ENCODE measurements at places on chromosomes 4 and X.

DNA sequence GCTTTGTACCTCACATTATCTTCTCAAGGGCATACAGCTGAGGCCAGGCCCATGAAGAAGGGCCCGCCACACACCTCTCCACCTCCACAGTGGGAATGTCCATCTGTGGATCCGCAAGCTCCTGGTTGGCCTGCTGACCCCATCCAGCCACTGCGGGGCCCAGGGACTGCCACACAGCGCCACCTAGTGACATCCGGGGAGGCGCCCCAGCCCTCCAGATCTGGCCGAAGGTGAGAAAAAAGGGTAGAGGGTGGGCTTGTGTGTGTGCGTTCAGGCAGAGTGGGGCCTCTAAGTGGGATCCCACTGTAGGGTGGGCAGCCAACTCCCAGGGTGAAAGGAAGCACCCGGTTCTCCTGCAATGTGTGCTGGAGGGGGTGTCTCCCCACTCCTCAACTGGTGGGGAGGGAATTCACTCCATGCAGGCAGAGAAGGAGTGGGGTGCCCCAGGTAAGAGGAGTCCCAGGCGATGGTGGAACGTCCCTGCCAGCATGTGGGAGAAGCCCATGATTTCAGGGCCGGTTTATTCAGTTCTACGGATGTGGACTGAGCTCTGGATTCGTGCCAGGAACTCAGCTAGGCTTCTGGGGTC, 117.3 kb downstream of the ENPP6 start:
- DNase-seq: peak; percentile 12

GRCh38 chr4:108425988-108426387, 194.4 kb upstream of the RPL34 start:
- no peak for DNase-seq

- no peak for DNase-seq
Observed at GRCh38 chrX:14936561-14936960, 63.3 kb downstream of the MOSPD2 start.

GRCh38 chr4:183011213-183011907, 87.7 kb upstream of the WWC2 start:
- DNase-seq: no peak

DNA sequence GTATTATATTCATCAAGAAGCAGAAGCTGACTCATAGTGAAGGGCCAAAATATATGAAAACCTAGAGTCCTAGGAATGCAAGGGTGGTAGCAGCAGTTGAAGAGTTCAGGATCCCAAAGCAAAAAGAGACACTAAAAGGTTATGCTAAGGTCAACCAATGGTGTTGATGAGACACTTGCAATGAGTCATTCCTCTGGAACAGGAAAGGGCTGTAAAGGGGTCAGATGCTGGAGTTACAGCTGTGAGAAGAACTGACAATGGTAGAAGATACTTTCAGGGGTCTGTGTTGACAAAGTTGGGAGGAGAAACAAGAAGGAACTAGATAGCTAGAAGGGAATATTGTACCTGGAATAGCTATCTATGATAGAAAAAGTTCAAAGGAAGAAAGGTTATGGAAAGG, 47.5 kb downstream of the ZGRF1 start:
- no peak for DNase-seq

DNA sequence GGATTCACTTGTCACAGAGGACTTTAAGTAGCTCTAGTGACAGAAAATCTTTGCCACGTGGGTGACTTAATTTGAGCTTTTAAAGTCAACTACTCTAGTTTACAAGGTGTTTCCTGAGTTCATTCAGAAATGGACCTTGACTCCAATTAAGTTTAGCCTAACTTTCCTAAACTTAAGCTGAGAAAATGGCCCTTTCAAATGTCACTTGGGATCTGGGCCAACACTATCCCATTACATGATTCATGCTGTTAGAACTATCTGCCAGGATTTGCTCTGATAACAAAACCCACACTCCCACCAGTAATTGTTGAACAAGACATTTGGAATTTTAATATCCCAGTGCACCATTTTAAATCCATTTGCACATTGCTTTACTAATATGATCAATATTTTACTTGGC, 40.8 kb downstream of the C4orf46 start:
- no peak for DNase-seq

GRCh38 chr4:52611030-52611555, 48.0 kb downstream of the USP46 start:
- no peak for DNase-seq

DNA sequence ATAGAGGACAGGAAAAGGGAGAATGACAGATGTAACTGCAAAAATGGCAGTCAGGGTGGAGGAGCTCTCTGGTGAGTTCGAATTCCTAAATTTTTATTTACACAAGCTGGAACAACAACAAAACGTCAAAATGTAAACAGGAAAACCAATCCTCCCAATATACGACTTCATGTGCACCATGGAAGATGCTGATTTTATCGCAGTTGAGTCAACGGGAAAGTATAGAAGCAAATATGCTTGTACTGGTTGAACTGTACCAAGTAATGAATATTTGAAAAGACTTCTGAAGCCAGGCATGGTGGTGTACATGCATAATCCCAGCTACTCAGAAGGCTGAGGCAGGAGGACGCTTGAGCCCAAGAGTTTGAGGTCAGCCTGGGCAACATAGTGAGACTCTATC, 15.4 kb downstream of the STX18 start:
- DNase-seq: no peak

DNA sequence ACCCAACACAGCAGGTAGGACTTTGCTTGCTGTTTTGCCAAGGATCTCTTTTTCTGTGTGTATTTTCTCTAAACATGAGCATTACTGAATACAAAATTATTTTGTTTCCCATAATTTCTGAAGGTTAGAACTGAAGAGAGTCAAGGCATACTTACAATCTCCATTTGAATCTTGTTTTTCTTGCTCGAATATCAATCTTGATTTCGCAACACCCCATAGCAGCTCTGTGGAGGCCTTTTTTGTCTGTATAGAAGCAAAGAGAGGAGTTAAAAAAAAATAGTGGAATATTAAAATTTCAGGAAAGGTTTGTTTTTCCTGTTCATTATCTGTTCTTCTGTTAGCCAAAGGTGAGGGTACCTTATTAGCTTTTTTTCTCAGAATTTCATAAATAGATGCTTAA, 92.9 kb downstream of the TNIP2 start:
- no peak for DNase-seq

- DNase-seq: no peak
Observed at GRCh38 chr4:189032606-189033338, 893.5 kb downstream of the TRIML1 start.

DNA sequence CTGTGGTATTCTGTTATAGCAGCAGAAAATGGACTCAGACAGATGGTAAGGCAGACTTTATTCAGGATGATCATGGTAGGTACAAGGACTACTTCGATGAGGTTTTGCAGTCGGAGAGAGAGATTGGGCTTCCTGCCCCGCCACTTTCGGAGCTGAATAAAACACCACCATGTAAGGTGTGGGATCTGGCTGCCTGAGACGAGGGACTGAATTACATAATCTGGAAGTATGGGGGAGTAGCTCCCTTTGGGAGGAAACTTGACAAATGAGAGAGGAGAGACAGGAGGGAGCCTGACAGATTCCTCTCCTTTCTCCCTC, 255.5 kb upstream of the GATB start:
- DNase-seq: no peak

DNA sequence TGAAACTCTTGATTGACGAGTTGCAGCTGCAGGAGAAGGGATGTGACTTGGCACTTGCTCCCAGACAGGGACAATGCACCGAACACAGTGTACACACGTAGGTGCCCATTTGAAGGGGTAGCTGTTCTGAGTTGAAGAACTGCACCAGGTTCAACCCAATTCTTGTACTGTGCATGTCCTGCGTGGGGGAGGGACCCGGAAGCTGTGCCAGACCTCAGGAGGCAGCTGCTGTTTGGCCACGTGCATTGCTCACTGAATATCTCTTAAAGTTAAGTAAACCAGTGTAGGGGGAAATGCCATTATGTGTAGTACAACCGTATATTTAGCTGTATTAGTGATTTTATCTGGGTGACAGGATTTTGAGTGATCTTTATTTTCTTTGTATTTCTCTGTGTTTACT, 12.0 kb upstream of the RBBP7 start:
- DNase-seq: no peak

DNA sequence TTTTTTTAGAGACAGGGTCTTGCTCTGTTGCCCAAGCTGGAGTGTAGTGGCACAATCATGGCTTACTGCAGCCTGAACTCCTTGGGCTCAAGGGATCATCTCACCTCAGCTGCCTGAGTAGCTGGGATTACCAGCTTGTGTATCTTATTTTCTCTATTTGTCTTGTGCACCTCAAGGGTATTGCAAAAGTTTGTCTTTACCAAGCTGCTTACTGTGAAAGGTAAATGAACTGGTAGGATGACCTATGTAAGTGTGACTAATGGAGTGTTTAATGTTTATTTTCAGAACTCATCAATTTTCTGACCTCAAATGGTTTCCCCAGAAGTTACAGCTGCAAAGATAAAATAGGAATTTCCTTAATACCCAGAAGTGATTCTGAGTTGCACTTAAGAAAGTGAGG, 5.3 kb upstream of the FGA start:
- DNase-seq: no peak

DNA sequence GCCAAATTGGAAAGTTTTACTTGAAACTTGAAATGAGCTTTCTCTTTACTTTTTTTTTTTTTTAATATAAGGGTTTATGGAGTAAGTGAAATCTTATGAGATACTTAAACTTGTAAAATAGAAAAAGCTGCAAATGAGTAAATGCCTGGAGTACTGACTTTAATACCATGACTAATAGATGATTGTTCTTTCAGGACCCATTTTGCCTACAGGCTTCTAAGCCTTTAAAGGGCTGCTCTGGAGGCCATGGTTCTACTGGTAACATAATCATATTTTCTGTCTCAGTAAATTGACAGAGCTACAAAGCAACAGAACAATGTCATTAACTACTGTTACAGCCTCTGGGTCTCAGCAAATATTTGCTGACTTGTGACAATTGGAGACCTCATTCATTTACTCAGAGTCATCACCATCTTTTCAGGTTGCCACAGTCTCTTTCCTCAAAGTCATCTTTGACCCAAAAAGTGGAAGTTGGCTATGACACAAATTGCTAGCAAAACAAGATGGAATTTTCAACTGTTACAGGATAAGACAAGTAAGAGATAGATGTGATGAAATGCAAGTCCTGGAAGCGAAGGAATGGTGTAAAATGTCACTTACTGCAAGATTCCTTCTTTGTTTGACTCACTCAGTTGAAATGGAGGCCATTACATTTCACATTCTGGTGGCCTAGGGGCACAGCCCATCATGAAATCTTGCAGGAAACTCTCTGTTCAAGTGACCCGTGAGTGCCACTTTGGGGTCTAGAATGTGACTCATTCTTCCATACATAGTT, 132.7 kb downstream of the BTC start:
- no peak for DNase-seq

DNA sequence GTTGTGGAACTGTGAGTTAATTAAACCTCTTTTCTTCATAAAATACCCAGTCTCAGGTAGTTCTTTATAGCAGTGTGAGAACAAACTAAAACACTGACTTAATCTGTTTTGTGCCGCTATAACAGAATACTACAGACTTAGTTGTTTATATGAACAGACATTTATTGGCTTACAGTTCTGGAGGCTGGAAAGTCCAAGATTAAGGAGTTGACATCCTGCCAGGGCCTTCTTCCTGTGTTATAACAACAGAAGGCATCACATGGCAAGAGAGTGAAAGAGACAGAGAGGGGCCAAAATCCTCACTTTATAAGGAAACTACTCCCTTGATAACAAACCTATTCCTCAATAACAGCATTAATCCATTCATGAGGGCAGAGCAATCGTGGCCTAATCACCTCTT, 42.5 kb upstream of the KCNIP4 start:
- DNase-seq: no peak

DNA sequence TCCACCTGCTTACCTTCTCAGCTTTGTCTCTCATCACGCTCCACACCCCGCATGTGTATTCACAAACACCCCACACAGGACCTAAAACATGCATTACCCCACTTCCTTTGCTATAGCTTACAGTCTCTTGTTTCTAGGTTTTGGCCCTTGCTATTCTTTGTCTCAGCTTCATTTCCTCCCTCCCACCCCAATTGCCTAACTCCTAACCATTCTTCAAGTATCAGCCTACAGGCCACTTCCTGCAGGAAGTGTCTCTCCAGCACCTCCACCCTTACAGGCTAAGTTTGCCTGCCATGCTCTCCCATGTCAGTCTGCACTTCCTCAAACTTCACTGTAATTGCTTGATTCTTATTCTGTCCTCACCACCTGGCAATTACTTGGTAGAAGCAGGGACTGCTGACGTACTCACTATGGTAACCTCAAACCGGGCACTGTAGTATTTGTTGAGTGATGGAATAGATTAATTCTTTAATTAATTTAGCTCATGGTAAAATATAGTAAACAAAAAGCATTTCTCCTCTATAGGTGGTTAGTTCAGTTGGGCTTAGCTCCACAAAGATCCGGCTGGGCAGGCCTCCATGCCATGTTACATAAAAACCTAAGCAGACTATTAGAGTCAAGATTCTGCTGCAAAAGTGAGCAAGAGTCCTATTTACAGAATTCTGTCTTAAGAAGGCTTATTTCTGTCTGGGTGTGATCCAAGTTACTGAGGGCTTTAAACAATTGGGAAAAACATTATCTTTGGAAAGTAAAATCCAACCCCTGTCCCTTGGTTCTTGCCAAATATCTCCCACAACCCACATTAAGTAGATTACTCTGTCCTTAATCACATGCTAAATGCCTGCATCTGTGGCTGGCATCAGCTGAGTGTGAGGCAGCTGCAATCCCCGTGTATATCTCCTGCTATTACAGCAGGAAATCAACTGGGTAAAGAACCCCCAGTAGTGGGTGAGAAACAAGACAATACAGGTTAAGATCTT, 124.7 kb upstream of the CPEB2 start:
- DNase-seq: no peak

DNA sequence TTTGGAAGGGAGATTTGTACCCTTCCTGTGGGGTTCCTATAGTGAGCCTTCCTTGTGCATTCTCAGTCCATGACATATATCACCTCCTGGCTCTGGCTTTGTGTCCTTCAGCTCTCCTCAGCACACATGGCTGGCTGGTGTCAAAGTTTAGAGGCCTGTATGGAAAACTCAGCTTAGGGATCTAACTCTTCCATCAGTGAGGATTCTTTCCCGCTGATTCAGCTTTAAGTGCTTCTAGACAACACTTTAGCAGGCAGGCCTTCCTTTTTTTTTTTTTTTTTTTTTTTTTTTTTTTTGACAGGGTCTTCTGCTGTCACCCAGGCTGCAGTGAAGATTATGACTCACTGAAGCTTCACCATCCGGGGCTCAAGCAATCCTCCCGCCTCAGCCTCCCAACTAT, 84.2 kb downstream of the NPNT start:
- no peak for DNase-seq

- DNase-seq: no peak
Observed at GRCh38 chr4:126778348-126778747, 854.4 kb upstream of the INTU start.

- DNase-seq: no peak
Observed at GRCh38 chrX:44330227-44330626, 13.2 kb downstream of the EFHC2 start.

DNA sequence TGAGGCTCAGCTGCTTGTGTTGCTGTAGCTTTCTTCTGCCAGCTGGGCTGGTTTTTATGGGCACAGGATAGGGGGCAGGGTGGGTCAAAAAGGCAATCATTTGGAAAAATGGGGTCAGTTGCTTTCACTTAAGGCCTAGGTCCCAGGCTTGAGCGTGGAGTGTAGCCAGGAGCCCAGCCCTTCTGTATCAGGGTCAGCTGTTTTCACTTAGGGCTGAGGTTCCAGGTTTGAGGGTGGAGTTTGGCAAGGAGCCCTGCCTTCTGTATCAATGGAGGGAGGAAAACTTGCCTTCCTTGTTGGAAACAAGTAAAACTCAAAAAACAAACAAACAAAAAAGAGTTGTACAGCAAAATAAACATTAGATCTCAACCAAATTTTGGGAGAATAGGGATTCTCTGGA, 37.0 kb upstream of the UGT8 start:
- DNase-seq: no peak
